ENCODE measurements at places on chromosomes 12 and 14.

DNA sequence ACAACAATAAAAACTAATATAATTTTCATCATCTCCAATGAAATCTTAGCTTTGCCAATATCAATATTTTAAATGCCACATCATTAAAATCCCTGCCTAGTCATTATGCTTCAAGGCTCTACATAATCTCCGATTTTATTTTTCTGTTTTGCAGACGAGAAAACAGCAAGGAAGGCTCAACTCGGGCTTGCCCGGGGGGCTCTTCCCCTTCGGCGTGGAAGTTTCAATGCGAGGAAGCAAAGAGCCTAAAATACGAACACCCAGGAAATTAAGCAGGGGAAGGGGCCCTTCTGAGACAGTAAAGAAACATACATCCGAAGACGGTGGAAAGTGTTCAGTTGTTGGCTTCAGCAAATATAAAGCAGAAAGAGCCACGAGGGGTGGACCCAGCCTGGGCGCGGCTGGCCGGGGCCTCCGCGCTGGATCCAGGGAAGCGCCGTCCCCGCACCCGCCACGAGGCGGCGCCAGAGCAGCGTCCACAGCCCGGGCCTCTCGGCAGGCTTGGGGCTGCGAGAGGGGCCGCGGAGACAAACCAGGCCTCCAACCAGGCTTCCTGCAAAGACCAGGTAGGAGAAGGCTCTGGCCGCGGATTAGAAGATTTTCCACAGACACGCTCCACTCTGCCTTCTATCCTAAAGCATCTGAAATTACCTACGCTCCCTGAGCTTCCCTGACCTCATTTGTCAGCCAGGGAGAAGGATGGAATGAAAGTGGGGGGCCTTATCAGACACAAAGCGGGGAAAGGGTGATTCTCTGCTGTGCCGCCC is 77.2 kb downstream of the SERPINA3 start:
- DNase-seq = peak; percentile 22

DNA sequence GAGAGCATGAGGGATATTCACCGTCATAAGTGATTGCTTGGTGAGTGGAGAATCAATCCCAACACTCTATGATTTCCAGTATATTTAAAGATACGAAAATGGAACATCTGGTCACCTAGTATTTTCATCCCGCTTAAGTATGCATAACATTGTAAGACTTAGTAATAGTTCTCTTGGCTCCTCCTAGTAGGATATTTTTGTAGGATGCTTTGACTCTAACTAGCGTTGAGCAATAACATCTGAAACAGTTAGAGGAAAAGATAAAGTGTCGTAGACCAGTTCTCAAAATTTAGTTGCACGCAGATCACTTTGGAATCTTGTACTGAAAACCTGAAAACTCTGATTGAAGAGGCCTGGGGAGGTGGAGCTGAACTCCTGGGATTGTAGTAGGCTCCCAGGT is 7.6 kb downstream of the SAMD4A start:
- no peak for DNase-seq

- no peak for DNase-seq
These were observed 8.1 kb downstream of the VEZT start for GRCh38 chr12:95225645-95226212.

DNA sequence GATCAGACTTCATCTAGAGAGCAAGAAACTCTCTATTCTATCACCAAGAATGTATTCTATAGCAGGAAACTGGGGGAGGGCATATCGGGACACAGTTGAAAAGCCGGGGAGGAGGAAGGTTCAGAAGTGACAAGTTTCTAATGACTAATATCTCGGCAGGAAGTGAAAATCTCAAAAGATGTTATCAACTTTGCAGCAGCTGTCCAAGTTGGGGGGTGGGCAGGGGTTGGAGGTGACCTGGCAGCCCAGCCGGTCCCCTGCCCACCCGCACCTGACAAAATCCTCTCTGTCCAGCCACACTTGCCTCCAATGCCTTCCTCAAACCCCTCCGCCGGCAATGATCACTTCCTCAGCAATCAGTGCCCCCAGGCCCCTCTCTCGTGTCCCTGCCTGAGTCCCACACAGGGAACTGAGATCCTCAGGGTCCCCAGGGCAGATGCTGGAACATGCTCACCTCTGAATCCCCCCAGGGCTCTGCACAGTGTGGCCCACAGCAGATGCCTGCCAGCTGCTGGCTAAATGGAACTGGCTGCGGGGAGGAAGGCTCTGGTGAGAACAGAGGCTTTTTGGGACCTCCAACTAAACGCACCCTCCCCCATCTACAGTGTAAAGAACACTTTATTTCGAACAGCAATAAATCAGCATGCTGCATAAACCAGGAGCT is 43.9 kb downstream of the CCDC88C start:
- DNase-seq = no peak

DNA sequence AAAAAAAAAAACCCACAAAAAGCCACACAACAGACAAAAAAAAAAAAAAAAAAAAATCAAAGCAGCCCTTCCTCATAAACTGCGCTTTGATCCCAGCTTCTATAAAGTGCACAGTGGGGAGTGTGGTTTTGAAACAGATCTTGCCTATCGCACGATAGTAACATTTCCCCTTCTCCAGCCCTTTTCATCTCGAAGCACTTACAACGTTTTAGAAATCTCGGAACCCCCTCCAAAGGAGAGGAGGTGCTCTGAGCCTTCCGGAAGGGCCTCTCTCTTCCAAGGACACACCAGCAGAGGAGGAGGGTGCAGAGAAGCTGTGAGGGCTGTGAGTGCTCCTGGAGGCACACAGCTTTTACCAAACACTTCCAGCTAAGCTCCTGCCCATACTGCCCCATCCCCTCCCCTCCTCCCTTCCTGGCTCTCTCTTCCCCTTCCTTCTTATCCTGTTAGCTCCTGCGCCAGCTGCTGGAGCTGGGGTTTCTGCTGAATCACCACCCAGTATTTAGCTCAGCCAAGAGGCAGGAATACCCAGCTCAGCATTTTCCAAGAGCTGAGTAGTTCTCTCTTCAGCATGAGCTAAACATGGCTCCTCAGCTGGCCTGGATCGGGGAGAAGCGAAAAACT is 28.4 kb downstream of the SLC7A8 start:
- no peak for DNase-seq

DNA sequence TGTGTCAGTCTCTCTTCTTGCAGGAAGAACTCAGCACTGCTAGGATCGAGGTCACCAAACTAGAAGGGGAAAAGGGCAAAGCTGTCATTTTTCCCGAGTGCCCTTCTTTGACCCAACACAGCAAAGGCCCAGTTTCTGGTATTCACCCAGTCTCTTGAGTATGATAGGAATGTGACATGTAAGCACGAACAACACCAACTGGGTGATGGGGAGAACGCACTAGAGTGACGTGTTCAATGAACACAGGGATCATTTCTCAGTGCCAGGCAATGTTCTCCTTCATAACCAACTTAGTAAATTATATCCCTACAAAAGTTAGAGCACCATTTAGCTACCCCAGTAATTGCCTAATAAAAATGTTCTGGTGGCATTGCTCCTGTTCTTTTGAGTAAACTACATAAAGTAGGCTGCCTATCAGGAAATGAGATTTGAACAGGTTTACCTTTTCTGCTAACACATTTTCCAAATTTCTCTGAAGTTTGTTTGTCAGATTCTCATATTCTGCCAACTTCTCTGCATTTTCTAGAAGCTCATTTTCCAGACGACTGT is 64.5 kb downstream of the NIN start:
- DNase-seq = no peak

GRCh38 chr14:61308198-61308597 is 13.2 kb upstream of the PRKCH start:
- DNase-seq = peak; percentile 43
